ENCODE measurements at places on chromosomes 4 and X.

DNA sequence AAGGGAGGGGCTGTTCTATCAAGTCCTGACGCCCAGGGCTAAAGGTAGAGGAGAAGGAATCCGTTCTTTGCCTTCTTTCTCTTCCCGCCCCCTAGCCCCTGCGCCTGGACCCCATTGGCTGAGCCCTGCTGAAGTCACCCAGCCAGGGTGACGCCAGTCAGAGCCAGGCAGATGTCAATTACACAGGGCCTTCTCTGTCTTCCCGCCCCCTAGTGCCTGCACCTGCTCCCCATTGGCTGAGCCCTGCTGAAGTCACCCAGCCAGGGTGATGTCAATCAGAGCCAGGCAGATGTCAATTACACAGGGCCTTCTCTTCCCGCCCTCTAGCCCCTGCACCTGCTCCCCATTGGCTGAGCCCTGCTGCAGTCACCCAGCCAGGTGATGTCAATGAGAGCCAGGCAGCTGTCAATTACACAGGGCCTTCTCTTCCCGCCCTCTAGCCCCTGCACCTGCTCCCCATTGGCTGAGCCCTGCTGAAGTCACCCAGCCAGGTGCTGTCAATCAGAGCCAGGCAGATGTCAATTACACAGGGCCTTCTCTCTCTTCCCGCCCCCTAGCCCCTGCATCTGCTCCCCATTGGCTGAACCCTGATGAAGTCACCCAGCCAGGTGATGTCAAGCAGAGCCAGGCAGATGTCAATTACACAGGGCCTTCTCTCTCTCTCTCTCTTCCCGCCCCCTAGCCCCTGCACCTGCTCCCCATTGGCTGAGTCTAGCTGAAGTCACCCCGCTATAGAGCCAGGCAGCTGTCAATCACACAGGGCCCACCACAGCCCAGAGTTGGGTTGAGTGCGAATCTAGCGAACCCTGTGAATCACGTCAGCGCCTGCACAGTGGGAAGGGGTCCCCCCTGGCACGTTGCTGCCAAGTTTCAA, 46.4 kb downstream of the ASMT start:
- DNase-seq: no peak

- DNase-seq: no peak
Observed at GRCh38 chrX:110394651-110395050, 36.0 kb downstream of the RTL9 start.

DNA sequence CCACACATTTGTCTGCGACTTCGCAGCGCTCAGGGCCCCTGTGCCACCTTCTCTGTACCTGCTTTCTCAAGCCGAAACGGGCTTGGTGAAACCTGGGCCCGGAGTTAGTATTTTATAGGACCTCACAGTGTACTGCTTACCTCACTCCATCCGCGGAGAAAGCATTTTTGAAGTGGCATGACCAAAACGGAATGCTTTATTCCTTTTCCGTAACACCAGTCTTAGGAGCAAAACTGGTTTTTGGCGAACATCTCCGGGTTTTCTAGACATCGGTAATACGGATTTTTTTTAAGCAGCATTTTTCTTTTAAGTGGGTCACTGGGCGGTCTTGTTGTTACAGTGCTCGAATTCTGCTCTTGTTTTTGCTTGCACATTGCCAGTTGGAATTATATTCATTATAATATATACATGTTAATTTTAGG, 3.6 kb downstream of the ZIC3 start:
- DNase-seq: no peak

DNA sequence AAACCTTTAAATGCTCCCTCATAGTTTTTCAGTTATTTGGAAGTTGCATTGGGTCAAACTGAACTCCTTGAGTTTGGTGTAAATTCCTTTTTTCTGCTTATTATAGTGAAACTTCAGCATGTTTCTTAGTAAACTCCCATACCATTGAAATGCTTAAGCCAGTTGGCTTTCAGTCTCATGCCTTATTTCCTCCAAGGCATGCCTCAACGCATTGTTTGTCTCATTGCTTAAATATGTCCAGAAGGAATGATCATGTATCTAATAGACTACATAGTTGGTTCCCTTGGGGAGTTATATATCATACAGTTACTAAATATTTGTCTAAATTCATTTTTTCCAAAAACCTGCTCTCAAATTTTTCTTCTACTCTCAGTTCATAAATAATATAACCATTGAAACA, 114.0 kb downstream of the STOX2 start:
- DNase-seq: no peak

GRCh38 chr4:186767794-186768193, 44.1 kb upstream of the FAT1 start:
- DNase-seq: no peak

GRCh38 chr4:17578482-17578891, 1.5 kb downstream of the LAP3 start:
- no peak for DNase-seq

DNA sequence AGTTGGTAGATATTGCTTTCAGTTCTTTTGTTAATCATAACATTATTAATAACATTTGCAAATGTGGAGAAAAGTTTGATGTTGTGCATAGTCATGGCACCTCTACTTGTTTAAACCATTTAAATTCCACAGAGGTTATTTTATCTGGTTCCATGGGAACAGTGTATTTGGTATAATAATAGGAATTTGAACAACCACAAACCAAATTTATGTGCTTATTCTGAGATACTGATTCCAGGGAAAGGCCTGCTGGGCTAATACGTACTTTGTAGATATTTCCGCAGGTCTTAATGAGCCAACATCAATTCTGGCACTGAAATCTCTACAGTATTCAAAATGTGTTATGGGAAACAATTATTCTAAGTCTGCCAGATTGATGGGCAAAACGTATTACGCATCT, 319.0 kb downstream of the DKK2 start:
- DNase-seq: no peak

GRCh38 chrX:115183980-115184379, 5.2 kb upstream of the RBMXL3 start:
- no peak for DNase-seq

DNA sequence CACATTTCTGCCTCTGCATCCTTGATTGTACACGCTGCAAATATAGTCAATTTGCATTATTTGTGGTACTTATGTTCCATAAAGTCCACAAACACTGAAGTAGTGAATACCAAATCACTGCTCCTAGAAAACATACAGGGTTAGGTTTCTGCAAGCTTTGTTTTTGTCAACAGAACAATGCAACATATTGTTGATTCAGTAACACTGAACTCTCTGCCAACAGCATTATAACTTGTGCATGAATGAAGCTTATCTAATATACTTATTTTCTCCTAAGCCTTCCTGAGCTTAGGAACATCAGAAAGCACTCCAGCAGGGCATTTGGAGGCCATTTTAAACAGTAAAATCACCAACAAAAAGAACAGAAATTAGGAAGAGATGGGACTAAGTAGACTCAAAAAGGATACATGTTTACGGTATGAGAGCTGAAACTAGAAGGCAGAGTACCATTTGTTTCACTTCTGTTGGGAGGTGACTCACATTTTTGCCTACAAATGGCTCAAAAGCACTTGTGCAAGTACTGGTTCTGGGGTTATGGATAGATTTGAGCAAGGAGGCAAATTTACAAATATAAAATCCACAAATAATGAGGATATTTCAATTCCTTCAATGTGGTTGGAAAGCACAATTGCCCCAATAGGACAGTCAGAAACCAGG, 14.1 kb downstream of the COX18 start:
- DNase-seq: no peak
